ENCODE measurements at places on chromosomes 2 and 18.

DNA sequence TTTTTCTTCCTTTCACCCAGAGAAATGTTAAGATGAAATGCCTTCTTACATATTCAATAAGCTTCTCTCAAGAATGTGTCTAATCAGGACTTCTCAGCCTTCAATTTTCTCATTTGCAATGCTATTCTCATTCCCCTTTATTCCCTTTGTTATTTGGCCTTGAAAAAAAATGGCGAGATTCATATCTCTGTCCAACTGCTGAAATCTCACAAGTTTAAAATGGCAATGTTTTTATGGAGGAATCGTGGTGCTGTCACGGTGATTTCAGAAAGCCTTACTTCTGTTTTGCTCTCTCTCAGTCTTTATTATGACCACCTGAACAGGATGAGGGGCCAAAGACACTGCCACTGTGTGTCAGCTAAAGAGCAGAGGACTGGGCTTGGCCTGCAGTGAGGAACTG is 928.5 kb downstream of the DCC start:
- no peak for DNase-seq

GRCh38 chr18:56157541-56157940 is 480.9 kb downstream of the TXNL1 start:
- no peak for DNase-seq

GRCh38 chr2:232568161-232568560 is 17.7 kb downstream of the EIF4E2 start:
- no peak for DNase-seq

- no peak for DNase-seq
Measured at GRCh38 chr2:178271629-178272333, 77.5 kb downstream of the OSBPL6 start.

DNA sequence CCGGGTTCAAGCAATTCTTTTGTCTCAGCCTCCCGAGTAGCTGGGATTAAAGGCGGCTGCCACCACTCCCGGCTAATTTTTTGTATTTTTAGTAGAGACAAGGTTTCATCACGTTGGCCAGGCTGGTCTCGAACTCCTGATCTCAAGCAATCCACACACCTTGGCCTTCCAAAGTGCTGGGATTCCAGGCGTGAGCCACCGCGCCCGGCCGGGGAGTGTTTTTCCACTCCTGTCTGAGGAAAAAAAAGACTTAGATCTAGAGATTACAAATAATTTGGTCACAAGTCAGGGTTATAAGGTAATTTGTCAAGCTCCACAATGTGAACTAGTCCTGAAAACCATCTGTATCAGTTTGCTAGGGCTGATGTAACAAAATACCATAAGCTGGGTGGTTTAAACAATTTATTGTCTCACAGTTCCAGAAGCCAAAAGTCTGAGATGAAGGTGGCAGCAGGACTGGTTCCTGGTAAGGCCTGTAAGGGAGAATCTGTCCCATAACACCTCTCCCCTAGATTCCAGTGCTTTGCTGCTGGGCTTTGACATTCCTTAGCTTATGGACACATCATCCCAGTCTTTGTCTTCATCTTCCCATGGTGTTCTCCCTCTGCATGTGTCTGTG is 40.7 kb upstream of the SP3 start:
- DNase-seq: no peak

DNA sequence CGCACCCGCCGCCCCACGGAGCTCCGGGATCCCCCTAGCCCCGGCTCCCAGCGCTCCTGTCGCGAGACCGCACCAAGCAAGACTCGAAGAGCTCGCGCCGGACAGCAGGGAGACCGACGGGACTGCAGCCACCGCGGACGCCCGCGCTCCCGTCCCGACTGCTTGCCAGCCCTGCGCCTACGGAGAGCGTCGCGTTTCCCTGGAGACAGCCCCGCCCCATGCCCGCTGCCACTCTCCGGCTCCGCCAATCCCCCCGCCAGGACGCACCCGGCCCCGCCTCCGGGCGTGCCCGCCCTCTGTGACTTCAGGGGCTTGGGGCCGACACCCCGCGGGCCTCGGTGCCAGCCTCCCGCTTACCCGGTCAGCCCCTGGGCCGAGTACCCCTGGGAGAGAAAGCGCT is at the start of gene ANKMY1:
ANKMY1 (minus strand) TSS at position 181 of the 400 bp plus-strand sequence. CDS start 653 bp downstream, outside the sequence.
- peak; percentile 56 for DNase-seq

DNA sequence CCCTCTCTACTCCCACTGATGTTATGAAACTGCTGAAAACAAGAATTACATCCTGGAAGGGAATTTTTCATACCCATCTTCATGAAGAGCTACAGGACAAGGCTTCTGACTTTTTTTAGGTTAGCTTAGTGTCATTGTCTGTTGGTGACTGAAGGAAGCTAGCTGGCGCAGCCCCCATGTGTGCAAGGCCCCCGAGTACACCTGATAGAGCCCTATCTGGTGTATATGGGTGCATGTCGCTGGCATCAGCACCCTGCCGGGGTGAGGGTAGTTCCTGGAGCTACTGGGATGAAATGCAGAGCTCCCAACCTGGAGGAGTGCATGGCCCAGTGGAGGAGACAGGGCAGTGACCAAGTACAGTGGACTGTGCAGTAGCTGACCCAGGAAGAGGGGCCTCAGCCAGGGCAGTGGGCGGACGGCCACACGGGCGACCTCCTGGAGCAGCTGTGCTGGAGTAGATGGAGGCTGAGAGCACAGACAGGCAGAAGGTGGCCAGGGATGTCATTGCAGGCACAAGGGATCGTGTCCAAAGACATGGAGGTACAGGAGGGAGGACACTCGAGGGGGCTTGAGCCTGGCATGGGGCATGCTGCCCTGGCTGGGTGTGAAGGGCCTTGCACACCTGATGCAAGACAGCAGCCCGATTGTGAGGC is 12.1 kb downstream of the IMPA2 start:
- no peak for DNase-seq

DNA sequence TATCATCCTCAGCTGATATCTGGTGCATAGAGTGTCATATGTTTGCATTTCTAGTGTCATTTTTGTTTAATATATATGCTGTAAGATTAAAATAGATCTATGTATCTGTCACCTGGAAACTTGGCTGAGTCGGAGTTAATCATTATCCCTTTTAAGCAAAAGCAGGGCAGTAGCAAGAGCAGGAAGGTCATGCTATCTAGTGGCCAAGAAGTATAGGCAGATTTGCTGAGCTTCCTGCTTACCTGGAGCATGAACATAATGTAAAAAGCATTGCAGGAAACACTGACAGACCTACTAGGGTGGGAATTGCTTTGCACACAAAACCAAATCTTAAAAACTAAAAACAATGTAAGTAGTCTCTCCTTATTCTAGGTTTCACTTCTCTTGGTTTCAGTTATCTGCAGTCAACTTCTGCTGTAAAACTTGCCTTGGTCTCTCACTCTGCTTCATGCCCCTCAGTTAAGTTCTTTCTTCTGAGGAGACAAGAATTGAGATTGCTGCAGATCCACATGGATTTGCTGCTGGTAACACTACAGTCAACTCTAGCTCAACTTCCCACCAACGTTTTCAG is 295.3 kb downstream of the CDH7 start:
- no peak for DNase-seq

- no peak for DNase-seq
Measured at GRCh38 chr2:99940963-99941362, 201.4 kb downstream of the AFF3 start.

DNA sequence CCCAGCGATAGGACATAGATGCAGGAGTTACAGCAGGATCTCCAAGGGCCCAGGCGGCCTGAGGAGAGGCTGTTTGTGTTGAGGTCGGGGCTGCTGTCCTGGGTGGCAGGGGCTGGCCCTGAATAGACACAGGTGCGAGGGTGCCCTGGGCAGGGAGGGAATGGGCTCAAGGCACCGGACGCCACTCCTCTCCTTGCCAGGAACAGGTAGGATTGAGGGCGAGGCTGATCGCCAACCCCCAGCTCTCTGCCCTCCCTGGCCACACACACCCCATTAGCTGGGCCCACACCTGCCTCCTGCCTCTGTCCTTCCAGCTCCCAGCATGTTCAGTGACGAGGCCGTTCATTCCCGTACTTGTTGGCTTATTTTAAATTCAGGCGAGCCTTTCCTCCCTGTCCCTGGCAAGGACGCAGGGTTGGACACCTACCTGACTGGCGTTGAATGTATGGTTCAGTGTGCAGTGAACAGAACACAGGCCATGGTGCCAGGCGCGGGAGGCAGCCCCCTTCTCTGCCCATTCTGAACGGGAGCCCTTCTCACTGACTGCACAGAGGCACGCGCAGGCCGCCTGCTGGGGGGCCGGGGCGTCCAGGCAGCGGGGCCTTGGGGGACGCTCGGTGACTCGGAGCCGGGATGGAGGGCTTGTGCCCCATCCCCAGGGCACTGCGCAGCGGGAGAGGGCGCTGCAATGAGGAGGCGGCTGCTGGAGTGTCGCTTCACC is 41.3 kb upstream of the SNED1 start:
- DNase-seq: no peak

GRCh38 chr2:173625315-173625714 is 270.6 kb downstream of the CDCA7 start:
- no peak for DNase-seq

GRCh38 chr2:223929571-223930102 is 15.5 kb downstream of the WDFY1 start:
- DNase-seq: no peak

Data from stimulated activated CD8-positive, alpha-beta memory T cell treated with anti-CD3 and anti-CD28 coated beads, Interleukin-12 subunit alpha, Interleukin-12 subunit beta, amount 100 ng/mL, for 4 hours (primary cell).